ENCODE measurements at places on chromosomes 5 and 9.

- DNase-seq: no peak
Measured at GRCh38 chr5:124310453-124310852, 436.0 kb downstream of the ZNF608 start.

- DNase-seq: peak; percentile 52
Measured at GRCh38 chr9:133403766-133404453, 13.9 kb downstream of the REXO4 start.

- no peak for DNase-seq
Measured at GRCh38 chr5:102826629-102827028, 71.5 kb downstream of the PAM start.

- peak; percentile 90 for DNase-seq
Measured at GRCh38 chr5:61575103-61575502, 243.0 kb downstream of the ZSWIM6 start.

GRCh38 chr5:52809884-52810283 lies 22.2 kb downstream of the ITGA1 start:
- DNase-seq: peak; percentile 27

GRCh38 chr5:422323-423232 lies 20.4 kb upstream of the EXOC3 start:
- no peak for DNase-seq

DNA sequence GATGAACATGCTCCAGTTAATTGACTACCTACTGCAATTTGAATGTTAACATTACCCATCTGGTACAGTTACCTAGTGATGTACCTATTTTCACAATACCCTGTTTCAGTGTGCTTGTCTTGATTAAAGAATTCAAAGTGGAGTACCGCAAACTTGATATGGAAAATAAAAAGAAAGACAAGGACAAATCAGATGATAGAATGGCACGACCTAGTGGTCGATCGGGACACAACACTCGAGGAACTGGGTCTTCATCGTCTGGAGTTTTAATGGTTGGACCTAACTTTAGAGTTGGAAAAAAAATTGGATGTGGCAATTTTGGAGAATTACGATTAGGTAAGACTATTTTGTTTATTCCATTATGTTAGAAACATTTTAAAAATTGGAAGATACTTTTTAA lies 33.5 kb downstream of the CSNK1G3 start:
- DNase-seq: peak; percentile 16

- DNase-seq: peak; percentile 37
Measured at GRCh38 chr5:142059304-142059940, 46.6 kb upstream of the GNPDA1 start.
